Activated CD4-positive, alpha-beta T cell treated with anti-CD3 and anti-CD28 coated beads for 24 hours (primary cell): ENCODE measurements at places on chromosomes 3 and 15.

GRCh38 chr3:174303907-174304560 is 555.1 kb upstream of the NAALADL2 start:
- DNase-seq, result no peak

- no peak for DNase-seq
These were observed 192.2 kb upstream of the THRB start for GRCh38 chr3:24686808-24687207.

DNA sequence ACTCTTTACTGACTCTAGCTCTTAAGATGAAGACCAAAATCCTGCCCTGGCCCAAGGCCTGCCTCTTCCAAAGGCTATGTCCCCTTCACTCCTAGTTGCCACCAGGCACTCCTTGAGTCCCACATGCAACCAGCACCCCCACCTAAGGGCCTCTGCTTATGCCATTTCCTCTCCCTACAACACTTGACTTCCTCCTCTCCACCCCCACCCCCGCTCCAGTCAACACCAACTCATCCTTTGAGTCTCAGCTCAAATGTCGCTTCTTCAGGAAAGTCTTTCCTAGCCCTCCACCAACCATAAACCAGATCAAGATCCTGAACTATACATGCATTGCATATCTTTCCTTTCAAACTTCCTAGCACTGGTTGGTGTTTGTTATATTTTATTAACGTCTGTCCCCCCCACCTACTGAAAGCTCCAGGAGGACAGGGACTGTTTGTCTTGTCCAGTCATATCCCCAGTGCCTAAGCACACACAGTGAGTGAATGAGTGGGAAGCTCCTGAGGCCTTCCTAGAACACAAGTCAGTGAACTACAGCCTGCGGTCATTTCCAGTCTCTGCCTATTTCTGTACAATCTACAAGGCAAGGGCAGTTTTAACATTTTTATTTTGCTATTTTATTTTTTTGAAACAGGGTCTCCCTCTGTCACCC is 7.3 kb downstream of the TBC1D2B start:
- DNase-seq, result no peak

DNA sequence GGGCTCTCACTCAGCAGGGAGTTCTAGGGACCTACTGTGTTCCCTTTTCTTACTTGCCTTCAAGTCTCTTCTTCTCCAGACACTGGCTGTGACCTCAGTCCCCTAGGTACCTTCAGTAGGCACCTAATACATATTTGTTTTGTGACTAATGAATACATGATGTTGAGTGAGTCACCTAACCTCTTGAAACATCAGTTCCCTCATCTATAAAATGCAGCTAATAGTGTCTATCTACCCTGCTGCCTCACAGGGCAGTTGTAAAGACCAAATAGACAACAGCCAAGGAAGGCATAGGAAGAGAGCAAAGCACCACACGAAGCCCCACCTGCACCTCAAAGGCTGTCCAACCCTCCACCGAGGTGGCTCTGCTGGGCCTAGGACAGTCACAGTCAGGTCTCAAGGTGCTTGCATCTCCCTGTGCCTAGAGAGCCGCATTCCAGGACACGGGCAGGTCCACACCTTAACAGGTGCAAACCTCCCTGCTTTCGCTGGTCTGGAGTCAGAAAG is 29.1 kb downstream of the DAPK2 start:
- DNase-seq, result no peak

DNA sequence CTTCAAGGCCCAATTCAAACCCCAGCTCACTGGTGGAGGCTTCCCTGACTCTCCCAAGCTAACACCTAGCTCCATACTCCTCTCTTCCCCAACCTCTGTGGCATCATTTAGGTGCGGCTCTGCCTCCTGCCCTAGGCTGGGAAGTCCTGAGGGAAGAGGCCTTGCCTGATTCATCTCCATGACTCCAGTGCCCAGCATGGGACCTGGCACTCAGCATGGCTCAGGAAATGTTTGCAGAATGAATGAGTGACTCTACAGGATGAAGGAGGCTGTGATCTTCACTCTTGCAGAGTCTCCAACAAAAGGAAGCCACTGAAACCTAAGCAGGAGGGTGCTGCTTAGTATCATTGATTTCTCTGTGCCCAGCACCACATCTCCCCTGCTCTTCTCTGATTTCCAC is 34.5 kb upstream of the INSYN1 start:
- no peak for DNase-seq

DNA sequence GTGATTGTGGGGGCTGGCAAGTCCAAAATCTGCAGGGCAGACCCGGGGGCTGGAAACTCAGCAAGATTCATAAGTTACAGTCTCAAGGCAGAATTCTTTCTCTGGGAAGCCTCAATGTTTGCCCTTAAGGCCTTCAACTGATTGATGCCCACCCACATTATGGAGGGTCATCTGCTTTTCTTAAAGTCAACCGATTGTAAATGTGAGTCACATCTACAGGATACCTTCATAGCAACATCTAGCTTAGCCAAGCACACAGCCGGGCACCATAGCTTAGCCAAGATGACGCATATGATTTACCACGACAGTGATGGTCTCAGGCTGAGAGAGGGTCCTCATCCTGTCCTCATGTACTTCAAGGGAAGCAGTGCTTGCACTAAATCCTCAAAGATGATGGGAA is 43.5 kb downstream of the IDH2 start:
- no peak for DNase-seq

- DNase-seq, result no peak
These were observed 106.8 kb downstream of the ARRDC4 start for GRCh38 chr15:98067339-98067738.

GRCh38 chr3:33128706-33129105 is 14.9 kb downstream of the CRTAP start:
- no peak for DNase-seq

DNA sequence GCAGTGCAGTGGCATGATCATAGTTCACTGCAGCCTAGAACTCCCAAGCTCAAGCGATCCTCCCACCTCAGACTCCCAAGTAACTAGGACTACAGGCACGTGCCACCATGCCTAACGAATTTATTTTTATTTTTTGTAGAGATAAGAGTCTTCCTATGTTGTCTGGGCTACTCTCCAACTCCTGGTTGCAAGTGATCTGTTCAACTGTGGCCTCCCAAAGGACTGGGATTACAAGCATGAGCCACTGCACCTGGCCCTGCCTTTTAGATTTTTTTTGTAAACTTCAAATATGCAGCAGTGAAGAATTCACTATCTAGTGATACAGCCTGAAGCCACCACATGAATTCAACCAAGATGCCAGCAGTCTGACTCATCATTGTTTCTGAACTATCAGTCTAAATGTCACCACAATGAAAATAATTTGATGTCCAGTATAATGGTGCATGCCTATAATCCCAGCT is 32.7 kb downstream of the UBXN7 start:
- DNase-seq, result no peak

DNA sequence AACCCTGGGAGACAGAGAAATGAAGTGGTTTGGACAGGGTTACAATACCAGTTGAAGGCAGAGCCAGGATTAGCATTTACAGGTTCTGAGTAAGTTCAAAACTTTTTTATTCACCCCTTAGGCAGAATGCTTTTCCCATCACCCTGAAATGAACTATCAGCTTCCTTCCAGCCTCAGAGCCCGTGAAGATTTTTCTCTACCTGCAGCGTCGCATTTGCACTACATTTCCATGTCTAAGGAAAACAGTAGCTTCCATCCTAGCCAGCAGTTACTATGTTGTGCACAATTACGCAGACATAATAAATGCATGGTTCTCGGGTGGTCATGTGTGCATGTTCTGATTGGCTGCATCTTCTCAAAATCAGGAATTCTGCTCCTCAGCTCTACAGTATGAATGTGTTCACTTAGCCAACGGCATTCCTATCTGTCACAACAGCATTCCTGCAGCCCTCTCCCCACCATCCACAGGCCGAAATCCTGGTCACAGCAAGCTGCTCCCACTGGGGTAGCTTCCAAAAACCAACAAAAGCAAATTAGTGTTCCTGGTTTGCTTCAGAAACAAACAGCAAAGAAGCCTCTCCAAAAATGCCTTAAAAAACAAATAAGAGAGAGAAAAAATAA is 510.8 kb upstream of the SEMA6D start:
- no peak for DNase-seq

GRCh38 chr15:94212291-94212690 is 19.1 kb upstream of the MCTP2 start:
- no peak for DNase-seq

DNA sequence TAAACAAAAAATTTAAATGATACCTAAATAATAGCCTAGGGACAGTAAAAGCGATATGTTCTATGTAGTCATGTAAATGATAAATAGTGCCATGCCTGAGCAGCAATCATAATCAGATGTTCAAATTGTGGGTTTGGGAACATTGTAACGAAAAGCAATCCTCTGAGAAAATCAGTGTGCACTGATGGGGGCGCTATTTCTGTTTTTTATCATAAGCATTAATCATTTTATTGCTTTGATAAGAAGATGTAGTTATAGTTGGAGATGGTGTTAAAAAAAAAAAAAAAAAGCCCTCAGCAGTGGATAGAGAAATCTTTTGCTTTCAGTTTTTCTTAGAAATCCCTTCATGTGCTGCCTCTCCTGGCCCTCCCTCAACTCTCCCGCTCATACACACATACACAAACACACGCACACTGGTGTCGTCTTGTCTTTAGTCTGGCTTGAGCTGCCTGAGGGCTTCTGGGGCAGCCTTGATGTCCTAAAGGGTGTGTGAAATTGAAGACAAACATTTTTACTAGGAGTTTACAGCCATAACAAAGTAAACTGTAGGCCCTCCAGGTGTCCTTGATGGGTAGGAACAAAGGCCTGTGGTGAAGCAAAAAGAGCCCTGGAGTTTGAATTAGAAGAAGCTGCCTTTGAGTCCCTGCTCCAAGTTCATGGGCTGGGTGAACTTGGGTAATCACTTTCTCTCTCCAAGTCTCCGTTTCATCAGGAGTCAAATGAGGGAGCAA is 428.1 kb downstream of the SOX2 start:
- no peak for DNase-seq
